BJ (cell line): ENCODE measurements at places on chromosomes 6 and 20.

DNA sequence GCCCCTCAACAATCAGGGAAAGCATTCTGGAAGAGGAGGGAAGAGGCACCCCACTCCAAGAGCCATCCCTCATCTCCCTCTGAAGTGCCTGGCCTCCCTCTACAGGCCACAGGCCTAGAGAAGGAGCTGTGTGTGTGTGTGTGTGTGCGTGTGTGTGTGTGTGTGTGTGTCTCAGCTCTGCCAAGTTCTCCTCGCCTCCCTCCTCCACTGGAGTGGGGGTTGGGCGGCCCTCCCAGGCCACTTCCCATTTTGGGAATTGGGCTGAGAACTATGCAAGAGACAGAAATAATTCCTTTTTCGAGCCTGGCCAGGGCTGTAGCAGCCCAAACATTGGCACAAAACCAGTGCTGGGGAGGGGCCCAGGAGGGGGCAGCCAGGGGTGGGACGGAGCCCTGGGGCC is 35.7 kb downstream of the KCNB1 start:
- DNase-seq, result no peak

DNA sequence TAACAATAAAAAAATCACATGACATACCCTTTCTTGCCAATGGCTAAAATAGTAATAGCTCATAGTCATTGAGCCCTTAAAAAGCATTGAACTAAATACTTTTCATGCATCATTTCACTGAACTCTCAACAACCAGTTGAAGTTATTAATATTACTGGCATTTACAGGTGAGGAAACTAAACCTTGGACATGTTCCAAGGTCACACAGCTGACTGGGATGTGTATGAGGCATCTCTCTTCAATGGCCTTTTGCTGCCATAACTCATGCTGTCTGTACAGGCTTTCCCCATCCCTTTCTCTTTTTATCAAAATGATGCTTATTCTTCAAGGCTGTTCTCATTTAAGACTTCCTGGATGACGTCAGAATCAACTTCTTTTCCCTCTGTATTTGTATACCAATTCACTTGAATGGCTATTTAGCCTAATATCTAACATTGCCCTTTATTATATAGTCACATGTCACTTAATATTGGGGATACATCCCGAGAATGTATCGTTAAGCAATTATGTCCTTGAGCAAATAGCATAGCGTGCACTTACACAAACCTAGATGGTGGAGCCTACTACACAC is 476.4 kb downstream of the KIF16B start:
- no peak for DNase-seq

DNA sequence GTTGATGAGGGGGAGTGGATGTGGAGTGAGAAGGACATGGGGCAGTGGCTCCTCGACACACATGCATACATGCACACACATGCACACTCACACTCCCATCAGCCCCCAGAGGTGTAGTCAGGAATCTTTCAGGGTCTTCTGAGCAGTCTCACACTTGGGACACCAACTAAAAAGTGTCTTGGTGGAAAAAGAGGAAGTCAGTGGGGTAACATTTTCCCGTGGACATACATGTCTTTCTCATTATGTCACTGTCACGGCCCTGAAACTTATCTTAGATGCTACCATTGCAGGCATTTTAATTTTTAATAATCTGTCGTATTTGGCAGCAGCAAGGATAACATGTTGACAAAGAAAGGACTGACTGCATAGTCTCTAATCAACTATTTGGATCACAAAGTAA is 261.1 kb downstream of the ADGRG6 start:
- DNase-seq, result no peak

GRCh38 chr6:30876039-30876730 is 8.1 kb upstream of the DDR1 start:
- DNase-seq, result no peak

GRCh38 chr6:38818691-38819090 is 103.6 kb downstream of the DNAH8 start:
- no peak for DNase-seq

DNA sequence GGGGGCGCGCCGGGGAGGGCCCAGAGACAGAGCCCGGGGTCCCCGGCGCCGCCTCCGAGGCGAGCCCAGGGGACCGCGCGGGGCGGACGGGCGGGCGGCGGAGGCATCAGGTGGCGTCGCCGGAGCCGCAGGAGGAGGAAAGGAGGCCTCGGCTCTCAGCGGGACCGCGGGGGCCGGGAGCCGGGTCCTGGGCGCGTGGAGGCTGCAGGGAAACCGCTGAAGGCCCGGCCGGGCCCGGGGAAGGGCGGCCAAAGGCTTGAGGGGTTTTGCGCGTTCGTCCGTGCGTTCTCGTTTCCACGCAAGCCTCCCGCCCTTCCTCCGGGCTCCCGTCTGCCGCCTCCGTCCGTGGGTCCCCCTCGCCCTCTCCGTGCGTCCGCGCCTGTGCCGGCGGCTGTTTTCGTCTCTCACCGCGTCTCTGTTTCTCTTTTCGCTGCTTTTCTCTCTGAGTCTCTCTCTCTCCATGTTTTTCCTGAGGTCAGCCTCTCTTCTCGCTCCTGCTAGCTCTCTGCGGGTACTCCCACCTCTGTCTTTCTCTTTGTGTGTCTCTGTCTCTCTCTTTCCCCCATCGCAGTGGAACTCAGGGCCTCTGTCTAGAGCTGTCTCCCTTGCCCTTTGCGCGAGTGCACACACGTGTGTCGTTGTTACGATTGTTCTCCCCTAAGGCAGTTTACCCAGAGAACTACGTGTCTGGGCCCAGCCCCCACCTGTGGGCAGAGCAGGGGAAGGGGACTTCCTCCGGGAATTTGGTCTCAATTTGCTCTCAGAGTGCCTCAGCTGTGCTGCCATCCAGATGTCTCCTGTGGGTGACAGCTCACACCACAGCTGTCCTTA is 2.1 kb downstream of the IRF4 start:
- no peak for DNase-seq

DNA sequence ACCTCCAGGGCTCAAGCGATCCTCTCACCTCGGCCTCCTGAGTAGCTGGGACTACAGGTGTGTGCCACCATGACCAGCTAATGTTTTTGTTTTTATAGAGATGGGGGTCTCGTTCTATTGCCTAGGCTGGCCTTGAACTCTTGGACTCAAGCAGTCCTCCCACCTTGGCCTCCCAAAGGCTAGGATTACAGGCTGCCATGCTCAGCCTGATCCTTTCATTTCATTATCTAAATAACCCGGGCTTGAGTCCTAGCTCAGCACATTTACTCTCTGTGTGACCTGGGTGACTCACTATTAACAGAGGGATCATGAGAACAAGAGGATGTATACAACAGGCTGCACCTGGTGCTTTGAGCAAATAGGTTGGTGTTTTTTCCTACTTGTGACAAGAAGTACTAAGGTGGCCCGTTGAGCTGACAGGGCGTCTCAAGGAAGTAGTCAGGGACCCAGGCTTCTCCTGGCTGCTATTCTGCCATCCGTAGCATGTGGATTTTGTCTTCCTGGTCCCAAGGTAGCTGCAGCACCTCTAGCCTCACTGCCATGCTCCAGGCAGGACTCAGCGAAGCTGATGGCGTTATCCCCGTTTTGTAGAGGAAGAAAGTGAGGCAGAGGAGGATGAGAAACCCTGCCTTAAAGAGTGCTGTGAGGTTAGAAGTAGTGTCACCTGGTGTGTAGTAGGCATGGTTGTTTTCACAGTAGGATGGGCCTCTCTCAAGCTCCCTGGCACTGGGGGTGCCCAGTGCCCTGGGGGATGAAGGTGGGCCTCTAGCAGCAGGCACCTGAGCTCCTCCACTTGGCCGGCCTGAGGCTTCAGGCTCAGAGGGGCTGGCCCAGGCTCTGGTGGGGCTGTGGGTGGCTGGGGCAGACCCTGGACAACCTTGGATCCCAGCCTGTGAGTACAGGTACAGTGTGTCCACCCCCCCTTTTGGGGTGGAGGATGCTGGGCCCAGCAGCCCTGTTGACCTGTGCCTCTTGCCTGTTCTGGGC is 62.4 kb downstream of the ADNP start:
- DNase-seq, result no peak

DNA sequence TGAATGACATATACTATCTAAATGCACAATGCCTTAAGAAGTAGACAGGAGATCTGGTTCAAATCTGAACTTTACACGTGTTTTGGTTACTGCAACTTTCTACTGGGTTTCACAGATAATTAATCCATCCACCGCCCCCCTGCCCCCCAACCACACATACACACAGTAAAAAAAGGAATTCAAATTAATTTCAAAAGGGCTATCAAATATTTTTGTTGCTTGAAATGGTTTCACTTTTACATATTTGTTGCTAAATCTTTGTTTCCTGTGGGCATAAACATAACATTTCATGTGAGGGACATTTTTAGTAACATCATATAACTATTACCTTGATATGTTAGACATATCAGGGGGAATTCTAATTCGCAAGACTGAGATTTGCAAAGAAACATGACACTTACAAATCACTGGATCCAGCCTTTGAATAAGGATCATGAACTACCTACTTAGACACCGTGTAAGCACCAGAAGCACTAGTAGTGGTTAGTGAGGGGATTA is 7.5 kb downstream of the NEDD9 start:
- no peak for DNase-seq
